ENCODE measurements at places on chromosomes 6 and 20. TPM values are rescaled to one million over a fixed set of nuclear protein-coding genes. Genes with fewer than 3 reads are reported as not detected.

The PARD6B gene
- 9.6 TPM for total RNA-seq

The SPATA25 gene
- total RNA-seq: 3.3 TPM

The SERINC1 gene
- 219 TPM for total RNA-seq

The ACTL10 gene
- total RNA-seq: 1.6 TPM

The RAET1L gene
- not detected for total RNA-seq

The LHFPL5 gene
- total RNA-seq: not detected

The PPP1R16B gene
- total RNA-seq: not detected

The OR2J3 gene
- total RNA-seq: not detected

The DOK5 gene
- 0.14 TPM for total RNA-seq

The SMPDL3A gene
- 11.5 TPM for total RNA-seq

The CFB gene
- 62.8 TPM for total RNA-seq

The ABHD16B gene
- not detected for total RNA-seq
